Astrocyte (in vitro differentiated cells and primary cell): ENCODE measurements at places on chromosomes 7 and 10.

GRCh38 chr7:148802101-148802493, 82.0 kb downstream of the EZH2 start:
- no peak for DNase-seq

DNA sequence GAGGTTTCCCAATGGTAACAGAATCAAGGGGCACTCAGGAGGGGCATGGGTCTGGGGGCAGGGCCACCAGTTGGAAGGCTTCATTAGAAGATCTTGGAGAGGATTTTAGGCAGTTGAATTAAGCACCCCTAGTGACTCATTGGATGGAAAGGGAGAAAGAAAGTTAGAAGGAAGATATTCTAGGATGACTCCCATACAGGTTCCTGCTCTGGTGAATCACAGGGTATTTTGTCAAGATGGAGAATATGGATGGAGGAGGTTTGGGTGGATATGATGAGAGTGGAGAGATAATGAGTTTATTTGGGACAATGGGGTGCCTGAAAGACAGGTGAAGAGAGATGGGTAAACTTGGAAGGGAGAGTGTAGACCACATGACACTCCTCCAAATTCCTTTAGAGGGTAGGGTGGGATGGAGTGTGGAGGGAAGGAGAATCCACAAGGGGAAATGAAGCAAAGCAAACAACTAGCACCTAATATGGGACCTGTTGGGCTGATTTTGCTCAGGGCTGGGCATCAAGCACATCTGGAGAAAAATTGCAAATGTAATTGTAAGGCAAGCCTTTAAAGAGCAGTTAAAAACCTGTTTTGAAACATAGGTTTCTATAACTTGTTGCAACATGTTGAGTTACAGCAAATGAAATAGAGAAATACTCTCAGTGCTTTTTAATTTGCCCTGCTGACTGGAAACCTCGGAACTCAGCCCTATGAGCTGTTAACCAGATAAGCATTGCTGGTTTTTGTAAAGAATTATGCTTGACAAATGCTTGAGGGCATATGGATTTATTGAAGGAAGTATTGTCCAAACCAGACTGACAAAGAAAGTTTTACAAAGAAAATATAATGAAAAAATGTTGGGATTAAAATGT, 2.9 kb upstream of the ENTPD7 start:
- DNase-seq = no peak

DNA sequence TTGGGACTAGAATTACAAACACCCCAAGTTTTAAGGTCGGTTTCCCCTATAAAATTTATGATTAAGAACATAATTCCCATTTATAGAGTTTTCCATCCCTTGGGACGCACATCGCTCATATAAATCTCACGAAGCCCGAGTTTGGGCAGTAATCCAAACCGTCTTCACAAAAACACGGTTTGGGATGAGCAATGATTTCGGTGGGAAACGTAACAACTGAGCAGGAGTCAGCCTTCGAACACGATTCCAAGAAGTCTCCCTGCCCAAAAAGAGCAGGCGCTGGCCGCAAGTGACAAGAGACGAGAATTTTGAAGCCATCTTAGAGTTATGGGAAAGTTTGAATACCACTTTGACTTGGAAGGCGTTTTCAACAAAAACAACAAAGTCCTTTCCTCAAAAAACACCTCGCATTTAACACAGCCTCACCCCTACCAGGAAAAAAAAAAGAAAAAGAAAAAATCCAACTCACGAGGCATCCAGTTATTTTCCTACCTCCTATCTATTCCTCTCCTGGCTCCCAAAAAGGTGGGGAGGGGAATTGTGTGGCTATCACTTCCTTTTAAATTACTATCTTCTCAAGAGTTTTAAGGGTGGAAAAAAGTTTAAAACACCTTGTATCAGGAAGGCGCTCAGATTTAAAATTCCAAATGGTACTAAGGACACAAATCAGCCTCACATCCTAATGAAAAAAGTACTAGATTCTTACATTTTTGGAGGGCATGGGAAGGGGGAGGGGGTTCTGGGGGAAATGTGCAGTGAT, 1.6 kb downstream of the SEPHS1 start:
- DNase-seq = peak; percentile 47

GRCh38 chr10:78508955-78509748, 475.5 kb downstream of the RPS24 start:
- no peak for DNase-seq

- DNase-seq = peak; percentile 76
Observed at GRCh38 chr7:91892821-91893340, 12.4 kb upstream of the MTERF1 start.

DNA sequence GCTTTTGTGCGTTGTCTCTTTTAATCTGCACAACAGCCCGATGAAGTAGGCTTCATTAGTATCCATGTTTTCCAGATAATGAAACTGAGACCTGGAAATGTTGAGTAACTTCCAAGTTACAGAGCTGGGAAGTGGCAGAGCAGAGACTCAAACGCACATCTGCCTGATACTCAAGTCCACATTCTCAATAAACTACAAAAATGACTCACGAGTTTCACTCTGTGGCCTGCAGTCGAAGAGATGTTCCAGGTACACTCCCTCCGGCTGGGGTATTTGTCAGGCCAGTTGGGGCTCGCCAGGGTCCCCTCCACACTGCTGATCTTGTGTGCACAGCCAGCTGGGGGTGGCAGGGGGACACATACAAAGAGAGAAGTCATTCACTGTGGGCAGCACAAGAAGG, 17.7 kb upstream of the OPALIN start:
- DNase-seq = no peak

DNA sequence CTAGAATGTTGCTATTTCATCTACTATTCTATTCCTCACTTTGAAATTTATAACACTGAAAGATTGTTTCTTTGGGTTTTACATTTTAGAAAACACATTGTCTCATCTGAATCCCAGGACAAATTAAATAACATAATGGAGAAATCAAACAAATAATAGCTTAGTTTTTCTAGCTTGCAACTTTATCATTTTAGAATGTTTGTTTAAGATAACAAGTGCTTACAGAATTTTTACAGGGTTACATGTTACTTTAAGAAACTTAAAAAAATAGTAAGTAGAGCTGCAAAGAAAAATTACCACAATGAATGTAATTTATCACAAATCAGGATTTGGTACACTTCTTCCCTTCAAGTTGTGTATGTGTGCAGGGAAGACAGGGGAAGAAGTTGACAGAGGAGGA, 11.3 kb downstream of the CAV2 start:
- DNase-seq = no peak

- DNase-seq = no peak
Observed at GRCh38 chr7:115096262-115096661, 174.4 kb downstream of the MDFIC start.

DNA sequence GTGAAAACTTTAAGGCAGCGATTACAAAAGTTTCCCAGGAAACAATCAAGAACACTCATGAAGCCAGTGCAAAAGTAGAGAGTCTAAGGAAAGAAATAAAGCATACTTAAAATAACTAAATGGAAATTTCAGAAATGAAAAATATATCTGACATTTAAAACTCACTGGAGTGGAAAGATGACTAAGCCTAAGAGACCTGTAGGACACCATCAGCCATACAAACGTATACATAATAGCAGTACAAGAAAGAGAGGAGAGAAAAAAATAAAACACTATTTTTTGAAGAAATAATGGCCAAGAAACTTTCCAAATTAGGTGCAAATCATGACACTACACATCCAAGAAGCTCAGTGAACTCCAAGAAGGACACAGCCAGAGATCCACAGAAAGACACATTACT, 5.4 kb upstream of the AKR1D1 start:
- DNase-seq = no peak

DNA sequence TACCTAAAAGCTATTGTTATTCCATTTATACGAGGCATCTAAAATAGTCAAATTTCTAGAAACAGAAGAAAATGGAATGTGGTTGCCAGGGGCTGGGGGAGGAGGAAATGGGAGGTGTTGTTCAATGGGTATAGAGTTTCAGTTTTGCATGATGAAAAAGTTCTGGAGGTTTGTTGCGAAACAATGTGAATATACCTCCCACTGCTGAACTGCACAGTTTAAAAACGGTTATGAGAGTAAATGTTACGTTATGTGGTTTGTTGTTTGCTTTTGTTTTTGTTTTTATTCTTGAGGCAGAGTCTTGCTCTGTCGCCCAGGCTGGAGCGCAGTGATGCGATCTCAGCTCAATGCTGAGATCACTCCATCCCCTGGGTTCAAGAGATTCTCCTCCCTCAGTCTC, 64.9 kb upstream of the NRBF2 start:
- no peak for DNase-seq

DNA sequence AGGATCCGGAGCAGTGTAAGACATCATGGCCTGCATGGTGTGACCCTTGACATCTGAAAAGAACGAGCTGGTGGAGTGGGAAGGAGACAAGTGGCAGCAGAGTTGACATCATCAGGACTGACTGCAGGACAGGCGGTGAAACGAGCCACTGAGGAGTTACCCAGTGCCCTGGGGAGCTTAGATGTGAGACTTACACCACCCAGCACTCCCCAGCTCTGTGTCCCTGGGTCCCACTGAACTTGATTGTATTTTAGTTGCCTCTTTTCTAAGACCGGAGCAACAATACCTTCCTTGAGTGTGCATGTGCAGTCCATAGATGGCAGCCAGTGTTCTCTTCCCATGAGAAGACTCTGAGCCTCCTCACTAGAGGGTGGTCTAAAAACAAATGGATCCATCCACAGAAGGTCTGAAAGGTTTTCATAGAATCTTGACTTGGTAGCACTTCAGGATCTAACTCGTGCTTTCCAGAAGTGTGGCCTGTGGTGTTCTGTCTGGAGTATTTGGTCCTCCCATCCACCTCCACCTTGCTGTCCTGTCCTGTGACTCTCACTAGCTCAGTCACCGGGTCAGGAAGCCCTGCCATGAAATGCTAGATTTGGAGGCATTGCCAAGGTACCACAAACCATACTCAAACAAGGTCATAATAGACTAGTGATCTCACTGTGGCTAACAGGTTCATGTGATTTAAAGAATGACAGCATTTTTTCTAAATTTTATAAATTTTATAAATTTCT, 59.0 kb downstream of the IKZF1 start:
- DNase-seq = no peak

DNA sequence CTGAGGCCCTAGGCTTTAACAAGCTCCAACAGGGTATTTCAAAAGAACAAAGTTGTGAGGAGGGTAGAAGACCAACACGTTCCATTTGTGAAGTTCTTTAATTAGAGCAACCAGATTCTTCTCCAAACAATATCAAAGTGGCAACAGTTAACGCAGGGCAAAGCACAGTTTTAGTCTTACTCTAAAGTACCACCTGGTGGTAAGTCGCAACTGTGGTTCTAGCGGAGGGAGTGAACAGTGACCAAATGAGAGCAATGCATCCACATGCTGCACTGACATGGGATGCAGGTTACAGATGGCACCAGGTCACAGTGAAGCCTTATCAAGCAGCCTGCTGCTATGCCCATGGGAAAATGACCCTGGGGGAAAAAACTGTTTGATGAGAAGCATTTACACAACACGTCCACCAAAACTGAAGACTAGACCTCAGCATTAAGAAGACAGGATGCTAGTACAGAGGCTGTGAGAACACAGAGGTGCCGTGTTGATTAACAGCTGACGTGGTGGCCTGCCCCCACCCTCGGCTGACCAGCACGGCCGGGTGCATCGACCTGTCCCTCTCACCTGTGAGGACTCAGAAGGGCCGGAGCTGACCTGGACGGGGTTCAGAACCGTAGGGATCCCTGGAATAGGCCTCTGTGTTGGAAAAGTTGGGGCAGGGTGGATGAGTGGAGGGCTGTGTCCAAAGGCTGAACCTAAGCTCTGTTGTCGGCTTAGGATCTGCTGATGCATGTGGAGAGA, 211.2 kb downstream of the GLI3 start:
- no peak for DNase-seq

GRCh38 chr7:67406976-67407375, 410.3 kb downstream of the TYW1 start:
- DNase-seq = no peak

DNA sequence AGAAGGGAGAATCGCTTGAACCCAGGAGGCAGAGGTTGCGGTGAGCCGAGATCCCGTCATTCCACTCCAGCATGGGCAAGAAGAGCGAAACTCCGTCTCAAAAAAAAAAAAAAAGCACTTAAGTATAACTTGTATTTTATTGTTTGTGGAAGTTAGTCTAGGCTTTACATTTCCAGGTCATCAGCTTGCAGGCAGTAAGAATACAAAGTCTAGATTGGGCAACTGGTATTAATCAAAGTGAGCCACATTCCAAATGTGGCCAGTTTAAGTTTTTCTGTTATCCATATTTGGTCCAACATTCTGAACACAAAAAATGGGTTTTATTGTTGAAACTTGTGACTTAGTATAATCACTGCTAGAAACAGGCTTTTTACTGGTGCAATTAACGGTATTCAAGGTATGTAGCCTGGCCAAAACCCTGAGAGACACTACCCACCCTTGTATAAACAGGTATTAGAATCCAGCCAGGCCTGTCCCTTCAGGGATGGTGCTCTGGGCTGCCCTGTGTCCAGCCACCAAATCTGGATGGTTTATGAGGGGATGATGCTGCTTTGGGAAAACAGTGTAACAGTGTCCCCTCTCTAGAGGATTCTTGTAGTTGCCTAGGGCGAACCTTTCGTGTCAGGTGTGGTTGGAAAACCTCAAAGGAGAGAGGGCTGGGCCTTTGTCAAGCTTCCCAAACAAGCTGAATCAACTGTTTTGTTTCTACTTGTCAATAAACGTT, 122.1 kb upstream of the EFCAB10 start:
- DNase-seq = no peak

- no peak for DNase-seq
Observed at GRCh38 chr7:71286336-71286735, 154.4 kb downstream of the GALNT17 start.

GRCh38 chr10:23606456-23606855, 167.6 kb downstream of the OTUD1 start:
- no peak for DNase-seq

DNA sequence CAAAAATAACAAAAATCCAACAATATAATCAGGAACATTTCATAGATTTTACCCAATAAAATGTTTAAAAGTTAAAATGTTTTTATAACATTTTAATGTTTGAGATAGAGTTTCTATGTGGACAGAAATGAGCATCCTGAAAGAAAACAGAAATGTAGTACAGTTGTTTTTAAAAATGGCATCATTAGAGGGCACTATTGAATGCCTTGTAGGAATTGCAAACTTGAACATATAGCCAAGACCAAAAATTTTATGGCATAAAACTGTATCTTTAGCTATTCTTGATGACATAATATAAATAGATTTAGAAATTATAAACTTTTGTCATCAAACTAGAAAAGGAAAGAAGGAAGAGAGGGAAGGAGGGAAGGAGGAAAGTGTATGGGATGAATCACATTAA, 1372.7 kb downstream of the GATA3 start:
- no peak for DNase-seq
